ENCODE measurements at places on chromosomes 5 and 9.

DNA sequence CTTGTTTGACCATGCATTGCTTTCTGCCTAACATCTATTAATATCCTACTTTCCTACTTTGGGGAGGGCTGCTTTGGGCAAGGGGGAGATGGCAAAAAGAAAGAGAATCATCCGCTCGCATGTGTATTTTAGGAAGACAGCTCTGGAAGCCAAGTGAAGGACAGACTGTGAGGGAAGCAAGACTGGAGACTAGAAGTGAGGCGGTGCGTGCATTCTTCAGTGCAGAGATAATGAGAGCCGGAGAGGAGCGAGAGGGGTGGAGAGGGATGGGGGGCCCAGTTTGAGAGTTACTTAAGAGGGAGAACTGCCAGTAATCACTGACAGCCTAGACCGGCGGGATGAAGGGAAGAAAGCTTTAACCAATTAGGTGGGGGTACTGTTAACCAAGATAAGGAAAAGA is 151.7 kb upstream of the RAPGEF1 start:
- DNase-seq, result no peak

GRCh38 chr9:33445389-33446239 is 1.8 kb downstream of the AQP3 start:
- DNase-seq, result peak; percentile 33

DNA sequence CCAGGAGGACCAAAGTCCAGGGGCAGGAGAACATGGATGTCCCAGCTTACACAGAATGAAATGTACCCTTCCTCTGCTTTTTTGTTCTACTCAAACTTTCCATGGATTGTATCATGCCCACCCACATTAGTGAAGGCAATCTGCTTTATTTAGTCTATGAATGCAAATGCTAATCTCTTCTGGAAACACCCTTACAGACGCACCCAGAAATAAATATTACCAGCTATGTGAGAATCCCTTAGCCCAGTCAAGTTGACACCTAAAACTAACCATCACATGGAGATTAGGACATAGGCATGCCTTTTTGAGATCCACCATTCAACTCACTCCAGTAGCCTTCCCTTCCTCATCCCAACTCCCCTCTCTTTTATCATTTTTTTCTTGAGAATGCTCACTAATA is 6.1 kb upstream of the SPTLC1 start:
- no peak for DNase-seq

DNA sequence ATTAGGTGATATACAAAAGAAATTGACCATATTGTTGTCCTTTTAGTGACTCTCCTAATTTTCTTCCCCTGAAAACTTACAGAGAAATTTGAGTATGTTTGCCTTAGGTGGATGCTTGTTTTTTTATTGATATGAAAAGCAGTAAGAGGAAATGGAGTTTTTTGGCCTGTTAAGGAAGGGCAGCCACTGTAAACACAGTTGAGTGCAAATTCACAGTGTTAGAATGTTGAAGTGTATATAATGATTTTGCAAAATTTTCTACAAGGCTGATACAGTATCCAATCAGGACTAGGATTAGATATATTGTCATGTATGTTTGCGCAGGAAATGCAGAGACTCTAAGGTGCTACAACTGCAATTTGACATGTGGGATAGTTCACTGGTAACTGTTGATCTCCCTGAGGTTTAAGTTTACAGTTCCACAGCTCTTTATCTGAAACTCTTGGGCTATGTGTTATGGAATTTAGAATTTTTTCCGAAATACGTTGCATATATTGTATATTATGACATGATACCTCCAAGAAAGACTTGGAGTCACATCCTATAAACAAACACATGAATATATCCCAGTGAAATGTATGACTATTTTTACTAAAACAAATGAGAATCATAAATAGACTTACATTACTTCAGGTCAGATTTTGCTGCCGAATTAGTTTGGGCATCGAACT is 62.5 kb downstream of the FXN start:
- DNase-seq, result no peak

GRCh38 chr9:108662091-108662875 is 193.5 kb downstream of the ACTL7B start:
- DNase-seq, result no peak

- DNase-seq, result no peak
Observed at GRCh38 chr5:139640421-139641115, 7.6 kb upstream of the CXXC5 start.

DNA sequence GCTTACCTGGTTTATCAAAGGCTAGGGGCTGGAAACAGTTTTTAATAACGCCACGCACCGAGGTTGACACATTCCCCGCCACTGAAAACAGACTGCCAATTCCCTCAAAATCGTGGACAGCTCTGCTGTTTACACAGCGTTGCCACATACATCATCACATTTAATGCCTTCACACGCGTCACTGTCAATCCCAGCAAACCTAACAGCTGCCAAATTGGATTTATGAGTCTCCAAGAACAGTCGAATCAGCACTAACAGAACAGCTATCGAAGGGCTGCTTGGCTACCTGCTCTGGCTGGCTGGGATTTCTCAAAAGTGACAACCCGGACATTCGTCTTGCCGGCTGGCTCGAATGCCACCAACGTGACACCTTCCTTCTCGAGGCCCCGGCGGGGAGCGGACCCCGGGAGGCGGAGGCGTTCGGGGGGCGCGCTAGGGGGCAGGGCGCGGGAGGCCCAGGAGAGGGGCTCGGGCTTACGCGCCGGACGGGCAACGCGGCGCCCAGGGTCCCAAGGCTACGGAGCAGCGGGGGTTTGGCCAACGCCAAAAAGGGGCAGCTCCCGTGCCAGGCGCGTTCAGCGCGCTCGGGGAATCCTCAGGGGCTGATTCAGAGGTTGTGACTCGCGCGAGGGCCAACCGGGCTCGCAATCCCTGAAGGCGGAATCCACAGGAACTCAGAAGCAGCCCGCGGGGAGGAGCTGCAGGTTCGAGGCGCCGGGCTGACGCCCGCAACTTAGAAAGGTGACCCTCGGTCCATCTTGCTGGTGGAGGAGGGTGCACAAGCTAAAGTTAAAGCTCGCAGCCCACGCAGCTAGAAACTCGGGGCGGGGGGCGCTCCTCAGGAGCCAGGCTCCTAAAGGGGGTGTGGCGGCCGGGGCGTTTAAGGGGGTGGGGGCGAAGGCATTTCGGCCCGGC is 1.2 kb downstream of the CDC14B start:
- DNase-seq, result peak; percentile 55

- no peak for DNase-seq
Observed at GRCh38 chr5:135213027-135213386, 179.0 kb upstream of the PITX1 start.

- no peak for DNase-seq
Observed at GRCh38 chr9:68643901-68644809, 60.9 kb upstream of the PIP5K1B start.

GRCh38 chr9:93288341-93288740 is 104.4 kb downstream of the WNK2 start:
- DNase-seq, result no peak

DNA sequence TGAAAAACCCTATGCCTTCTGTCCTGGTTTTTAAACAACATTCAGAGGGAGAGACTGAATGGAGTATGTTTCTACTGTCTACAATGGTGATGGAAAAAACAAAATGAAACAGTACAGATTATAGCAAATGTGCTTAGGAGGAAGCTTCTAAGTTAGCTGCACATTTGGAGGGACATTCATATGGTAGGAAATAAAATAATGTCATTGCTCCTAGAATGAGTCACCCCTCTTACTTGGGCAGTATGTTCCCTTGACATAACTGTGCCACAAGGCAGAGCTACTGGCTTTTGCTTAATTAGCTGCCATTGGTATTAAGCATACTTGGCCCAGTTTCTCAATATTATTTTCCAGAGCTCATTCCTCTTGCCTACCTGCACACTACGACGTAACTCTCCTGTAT is 128.9 kb downstream of the GDNF start:
- DNase-seq, result no peak

GRCh38 chr9:111916234-111916645 is 19.6 kb downstream of the UGCG start:
- DNase-seq, result peak; percentile 63

GRCh38 chr5:79459626-79460025 is 54.3 kb downstream of the HOMER1 start:
- DNase-seq, result no peak

DNA sequence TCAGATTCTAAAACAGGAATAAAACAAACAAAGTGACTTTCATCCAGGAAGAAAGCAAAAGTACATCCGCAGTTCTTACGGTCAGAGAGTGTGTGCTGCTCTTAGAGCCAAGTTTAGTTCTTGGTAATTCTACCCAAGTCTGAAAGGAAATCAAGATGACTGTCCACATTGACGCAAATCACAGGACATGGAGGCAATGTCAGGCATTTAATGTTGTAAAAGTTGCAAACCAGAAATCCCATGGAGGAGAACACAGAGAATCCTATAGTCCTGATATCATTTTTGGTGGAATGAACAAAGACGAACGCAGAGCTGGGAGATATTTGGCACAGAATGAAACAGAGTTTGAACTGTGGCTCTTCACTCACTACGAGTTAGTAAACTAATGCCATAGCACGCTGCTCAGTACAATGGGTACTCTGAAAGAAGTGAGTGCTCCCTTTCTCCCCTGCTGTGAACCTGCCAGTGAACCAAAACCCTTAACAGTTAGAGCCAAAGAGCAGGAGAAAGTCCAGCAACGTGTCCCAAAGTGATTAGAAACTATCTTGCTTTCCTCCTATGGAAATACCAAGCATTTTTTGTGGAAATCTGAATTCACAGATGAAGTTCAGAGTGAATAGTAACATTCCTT is 74.3 kb downstream of the MUSK start:
- no peak for DNase-seq

DNA sequence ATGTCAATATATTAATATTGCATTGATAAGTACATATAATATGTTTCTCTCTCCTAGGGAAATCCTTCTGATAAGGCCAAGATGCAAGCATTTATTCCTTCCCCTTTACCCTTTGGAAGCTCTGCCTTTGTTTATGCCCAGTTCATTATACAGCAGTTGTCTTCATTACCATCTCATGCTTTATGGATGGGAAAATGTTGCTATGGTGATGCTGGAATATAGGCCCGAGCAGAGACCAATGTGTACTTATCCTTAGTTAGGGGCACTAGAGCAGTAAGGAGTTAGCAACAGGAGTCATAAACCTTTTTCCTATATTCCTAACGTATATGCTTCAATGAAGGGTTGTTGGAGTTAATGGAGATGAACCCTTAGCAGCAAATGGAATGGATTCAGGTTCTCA is 19.4 kb upstream of the NMUR2 start:
- DNase-seq, result no peak

DNA sequence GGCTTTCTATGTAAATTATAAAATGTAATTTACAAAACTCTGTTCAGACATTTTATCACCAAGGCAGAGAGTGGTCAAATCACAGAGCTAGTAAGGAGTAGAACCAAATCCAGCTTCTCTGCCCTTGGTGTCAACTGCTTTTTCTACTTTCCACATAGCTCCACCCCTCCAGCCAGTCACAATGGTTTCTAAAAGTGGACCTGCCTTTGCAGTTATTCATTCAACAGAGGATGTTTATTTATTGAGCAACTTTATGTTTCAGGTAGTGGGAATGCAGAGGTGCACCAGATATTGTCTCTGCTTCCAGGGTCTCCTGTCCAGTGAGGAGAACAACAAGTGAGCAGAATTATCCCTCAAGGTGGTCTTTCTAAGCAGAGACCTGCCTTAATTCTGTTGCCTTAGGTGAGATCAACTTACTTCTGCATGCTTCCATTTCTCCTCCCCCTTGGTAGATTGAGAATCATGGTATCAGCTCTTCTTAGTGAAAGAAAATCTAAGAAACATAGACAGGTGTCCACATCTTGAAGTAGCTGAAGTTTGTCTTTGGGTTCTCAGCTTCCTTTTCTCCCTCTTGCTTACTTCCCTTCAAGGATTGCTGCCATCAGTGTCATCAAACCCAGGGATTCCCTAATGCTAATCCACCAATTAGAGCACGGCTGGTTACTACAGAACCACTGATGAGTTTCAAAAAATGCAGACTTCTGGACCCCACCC is 17.2 kb upstream of the PDCD1LG2 start:
- no peak for DNase-seq

DNA sequence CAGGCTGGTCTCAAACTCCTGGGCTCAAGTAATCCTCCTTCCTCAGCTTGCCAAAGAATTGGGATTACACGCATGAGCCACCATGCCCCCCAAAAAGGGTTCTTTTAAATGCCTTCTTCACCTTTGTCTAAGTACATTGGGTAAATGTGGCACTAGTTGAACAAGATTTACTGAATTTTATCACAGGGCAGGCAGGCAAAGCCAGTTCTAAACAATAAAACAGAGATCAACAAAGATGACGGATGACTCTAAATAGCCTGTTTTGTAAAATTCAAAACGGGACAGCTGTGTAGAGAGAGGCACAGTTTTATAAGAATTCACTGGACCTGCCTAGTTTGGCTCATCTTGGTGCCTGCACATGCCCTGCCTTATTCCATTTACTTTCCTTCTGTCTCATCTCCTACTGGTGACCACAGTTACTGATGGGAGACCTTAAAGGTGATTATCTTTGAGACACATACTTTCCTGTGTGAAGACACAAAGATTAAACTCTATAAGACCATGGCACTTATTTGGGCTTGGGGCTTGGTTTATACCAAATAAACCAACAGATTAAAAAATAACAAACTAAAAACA is 149.6 kb upstream of the DMRT1 start:
- no peak for DNase-seq

DNA sequence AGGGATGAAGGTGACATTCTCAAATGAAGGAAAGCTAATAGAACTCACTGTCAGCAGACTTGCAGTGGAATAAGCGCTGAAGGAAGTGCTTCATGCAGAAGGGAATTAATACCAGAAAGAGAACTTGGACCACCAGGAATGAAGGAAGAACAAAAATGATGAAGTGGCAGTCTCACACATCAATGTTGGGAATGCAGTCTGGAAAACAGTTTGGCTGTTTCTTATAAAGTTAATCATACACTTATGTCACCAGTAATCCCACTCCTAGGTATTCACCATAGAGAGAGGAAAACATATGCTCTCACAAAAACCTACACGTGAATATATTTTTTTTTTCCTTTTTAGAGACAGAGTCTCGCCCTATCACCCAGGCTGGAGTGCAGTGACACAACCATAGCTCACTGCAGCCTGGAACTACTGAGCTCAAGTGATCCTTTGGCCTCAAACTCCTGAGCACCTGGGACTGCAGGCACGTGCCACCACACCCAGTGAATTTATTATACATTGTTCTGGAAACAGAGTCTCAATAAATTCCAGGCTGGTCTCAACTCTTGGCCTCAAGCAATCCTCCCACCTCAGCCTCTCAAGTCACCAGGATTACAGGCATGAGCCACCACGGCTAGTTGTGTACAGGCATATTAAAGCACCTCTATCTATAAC is 81.2 kb downstream of the ROR2 start:
- DNase-seq, result no peak

GRCh38 chr5:150322202-150322601 is 19.5 kb upstream of the ARSI start:
- DNase-seq, result no peak

GRCh38 chr5:7749626-7750025 is 101.3 kb downstream of the CFAP90 start:
- DNase-seq, result no peak

DNA sequence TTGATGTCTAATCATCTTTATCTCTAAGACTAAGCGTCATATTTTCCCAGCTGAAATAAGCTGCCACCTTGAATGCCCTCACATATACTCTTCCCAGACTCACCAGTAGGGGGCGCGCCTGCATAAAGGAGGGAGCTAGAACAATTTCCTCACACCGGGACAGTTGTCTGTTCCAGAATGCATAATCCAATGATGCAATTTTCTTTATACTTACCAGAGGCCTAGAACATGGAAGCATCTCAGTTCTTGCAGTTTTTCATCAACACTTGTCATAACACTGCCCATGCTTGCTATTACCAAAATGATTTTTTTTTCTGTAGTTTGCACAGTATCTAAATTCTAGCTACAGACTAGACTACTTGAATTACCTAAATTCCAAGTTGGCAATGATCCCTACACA is 203.9 kb downstream of the FRMD3 start:
- peak; percentile 89 for DNase-seq

GRCh38 chr5:42798284-42799240 is 13.1 kb downstream of the SELENOP start:
- DNase-seq, result no peak

All from activated CD4-positive, alpha-beta T cell treated with anti-CD3 and anti-CD28 coated beads for 36 hours (primary cell).